ENCODE measurements at places on chromosomes 7 and 10.
A peak's percentile ranks its signal among the peaks of the same experiment; 100 is the strongest.

- DNase-seq: no peak
Measured at GRCh38 chr7:100706672-100707311, 871 bp downstream of the POP7 start.

GRCh38 chr7:11702938-11703337 is 129.1 kb downstream of the THSD7A start:
- peak; percentile 74 for DNase-seq

GRCh38 chr7:159066816-159067575 is 77.7 kb downstream of the VIPR2 start:
- DNase-seq: no peak

- DNase-seq: no peak
Measured at GRCh38 chr10:78433076-78433595, 399.5 kb downstream of the RPS24 start.

DNA sequence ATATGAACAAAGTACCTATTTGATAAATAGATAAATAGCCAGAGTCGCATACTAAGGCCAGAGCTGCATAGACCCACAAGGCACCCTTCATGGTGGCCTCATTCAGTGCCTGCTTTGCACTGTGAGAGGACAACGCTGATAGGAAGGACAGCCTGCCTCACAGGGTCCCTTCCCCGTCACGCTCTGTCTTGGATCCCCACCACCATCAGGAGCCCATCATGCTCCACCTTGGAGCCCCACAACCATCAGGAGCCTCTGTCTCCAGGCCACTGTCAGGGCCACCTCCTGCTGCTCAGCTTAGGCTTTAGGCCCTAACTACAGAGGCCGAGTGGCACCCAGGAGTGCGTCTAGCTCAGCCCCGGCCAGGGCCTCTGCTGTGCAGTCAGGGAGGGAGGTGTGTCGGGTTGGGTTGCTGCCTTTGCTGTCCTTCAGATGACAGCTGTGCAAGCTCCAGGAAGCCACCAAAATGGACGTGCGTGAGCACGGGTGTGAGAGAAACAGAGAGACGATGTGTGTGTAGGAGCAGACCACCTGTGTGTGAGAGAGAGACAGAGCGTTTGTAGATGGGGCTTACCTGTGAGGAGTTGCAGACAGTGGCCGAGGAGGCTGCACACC is 516.9 kb downstream of the GLRX3 start:
- no peak for DNase-seq

DNA sequence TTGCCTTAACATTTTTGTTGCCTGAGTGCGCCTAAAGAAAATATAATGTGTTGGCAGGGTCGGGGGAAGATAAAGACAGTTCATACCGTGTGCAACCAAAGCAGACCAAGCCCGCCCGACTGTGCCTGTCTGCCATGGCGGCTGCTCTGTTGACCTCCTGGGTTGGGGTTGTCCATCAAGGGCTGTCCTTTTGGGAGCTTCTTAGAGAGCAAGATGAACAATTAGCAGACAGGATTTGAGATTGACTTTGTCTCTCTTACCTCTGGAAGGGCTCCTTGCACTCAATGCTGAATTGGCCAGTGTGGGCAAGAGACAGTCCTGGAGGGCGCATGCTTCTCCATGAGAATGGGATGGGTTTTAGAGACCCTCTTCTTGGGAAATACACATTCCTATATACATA is 319.6 kb downstream of the GLRX3 start:
- DNase-seq: no peak

DNA sequence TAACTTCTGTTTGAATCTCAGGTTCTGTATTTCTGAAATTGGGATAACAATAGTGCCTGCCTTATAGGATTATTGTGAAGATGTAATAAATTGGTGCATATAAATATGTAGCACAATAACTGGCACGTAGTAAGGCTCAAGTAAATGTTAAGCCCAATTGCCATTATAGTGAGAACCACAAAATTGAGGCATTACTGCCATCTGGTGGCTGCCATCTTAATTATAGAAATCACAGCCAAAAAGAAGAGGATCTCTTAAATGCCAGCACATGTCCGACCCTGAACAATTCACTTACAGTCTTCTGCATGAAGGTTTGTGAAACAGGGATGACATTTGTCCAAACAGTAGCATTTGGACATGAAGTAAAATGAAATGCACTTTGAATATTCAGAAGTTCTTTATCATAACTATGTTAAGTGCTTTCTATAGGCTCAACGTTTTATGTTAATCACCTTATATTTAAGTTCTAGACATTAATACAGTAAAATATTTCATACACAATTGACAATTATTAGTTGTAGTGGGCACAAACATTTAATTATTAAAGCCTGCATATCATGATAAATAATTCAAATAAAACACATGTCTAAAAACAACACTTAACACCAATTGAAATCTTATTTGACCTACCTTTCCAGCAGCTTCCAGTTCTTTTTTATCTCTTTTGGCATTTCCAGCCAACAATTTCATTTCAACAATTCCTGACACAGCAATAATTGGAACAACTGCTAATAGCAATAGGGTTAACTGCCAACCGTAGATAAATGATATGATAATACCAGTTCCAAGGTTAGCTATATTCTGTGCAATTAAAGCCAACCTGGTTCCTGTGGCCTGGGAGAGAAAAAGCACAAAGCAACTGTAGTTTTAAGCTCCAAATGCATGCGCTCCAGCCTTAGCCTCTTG is 58.5 kb downstream of the ABCB4 start:
- DNase-seq: peak; percentile 60

DNA sequence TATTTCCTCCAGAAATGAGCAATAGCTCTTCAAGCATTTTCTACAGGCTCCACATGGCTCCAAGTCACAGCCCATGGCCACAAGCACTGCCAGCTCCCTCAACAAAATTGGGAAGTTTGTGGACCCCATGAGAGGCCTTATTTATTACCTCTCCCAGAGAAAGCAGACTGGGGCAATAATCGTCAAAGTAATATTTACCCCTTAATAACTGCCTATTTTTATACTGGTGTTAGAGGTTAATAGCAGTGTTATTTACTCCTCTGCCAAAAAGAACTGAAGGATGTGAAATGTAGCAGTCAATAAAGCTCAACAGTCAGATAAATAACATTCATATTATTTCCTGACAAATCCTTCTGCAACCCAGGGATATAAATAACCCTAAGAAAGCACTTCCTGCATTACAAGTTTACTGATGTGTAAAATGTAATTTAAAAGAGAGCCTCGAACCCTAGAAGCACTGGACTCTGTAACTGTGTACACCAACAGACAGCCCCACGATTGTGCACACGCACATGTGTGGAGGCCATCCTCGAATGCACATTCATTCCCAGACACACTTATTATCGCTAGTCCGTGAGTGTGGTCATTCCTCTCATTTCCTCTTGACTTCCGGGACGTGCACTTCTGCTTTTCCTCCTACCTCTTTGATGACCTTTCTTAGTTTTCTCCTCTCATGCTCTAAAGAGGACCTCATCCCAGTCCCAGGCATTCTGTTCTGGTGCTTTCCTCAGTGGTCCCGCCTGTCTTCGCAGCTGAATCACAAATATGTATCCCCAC is 157.4 kb downstream of the EVX1 start:
- DNase-seq: no peak

Measured in NCI-H2227 treated with DMSO at 0.1 percent for 48 hours (cell line).